GM12864 (cell line): ENCODE measurements at places on chromosomes 1 and 21.

DNA sequence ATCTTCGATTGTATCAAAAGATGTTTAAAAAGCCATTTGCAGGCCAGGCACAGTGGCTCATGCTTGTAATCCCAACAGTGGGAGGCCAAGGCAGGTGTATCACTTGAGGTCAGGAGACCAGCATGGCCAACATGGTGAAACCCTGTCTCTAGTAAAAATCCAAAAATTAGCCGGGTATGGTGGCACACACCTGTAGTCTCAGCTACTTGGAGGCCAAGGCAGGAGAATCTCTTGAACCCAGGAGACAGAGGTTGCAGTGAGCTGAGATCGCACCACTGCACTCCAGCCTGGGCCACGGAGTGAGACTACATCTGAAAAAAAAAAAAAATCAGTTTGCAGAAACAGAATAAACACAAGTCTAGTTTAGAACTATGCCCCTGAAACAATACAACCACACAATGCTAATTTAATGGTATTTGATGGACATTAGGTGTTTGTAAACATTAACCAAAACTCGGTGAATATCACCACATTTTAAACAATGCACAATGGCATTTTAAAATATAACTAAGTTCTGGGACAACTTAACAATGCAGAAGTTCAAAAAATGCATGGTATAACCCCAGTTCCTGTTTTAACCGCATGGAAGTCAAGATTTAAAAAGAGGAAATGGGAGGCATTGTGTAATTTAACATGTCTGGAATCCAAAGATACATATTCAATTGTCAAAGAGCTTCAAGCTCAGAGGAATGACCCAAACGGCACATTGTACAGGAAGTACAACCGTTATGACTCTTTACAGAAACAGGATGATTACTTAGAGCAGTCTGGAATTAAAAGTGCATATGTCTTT lies 7.1 kb upstream of the PTTG1IP start:
- DNase-seq, result no peak

GRCh38 chr1:121519042-121519755 lies 334.4 kb downstream of the SRGAP2C start:
- DNase-seq, result no peak

DNA sequence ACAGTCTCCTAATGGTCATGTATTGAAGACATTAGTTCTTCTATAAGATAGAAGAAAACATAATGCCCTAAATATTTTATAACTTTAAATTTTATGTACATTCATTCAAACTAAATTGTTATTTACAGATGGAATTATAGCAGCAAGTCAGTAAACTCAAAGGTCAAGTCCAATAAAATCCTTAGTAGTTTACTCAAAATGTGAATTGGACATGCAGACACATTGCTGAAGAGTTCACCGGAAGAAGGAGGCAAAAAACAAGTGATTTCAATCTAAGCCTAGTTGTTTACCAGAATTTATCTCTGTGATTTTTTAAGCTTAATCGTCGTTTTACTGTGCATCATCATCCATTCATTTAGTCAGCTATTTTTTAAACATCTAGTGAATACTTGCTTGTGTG lies 149.7 kb downstream of the GREM2 start:
- DNase-seq, result no peak

DNA sequence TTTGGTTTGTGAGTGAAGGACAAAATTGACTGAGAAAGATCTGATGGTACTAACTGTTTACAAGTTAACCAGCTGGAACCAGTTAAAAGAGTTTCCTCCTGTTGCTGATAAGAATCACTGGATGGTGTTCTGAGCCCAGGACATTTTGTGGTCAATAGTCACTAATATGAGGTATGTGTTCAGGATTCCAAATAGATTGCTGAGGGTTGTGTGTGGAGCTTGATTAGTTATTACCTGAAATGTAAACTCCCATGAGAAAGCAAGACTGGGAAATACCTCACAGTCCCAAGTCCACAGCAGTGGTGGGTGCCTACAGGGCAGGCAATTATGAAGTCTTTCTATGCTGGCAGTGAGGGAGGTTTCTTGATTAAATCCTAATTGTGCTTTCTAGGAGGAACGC lies 164.6 kb downstream of the DNM3 start:
- DNase-seq, result no peak

DNA sequence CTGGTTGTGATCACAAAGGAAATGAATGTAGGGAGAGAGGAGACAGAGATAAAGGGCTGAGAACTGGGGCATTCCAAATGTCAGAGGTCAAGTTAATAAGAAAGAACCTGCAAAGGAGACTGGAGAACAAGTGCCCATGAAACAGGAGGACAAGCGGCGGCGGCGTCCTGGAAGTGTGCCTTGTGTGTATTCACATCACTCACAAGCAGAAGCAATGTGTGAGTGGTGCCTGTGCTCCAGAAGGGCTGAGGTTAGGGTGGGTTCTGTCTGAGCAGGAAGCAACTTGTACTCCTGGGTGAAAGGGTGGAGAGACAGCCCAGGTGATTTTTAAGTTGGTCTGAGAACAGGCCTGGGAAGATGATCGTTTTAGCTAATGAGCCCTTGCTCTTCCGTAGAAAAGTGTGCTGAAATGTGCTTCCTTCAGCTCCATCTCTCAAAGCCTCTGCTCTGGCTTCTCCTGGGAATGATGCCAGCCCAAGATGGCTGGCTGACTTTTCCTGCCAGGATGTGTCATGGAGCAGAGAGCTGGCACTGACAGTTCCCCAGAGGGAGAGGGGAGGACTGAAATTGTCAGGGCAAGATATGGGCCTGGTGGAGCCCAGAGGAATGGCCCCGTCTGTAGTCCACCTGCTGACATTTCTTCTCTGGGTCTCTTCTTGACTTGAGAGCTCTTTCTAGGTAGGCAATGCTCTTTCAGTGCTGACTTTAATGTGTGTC lies 25.1 kb upstream of the PLEKHA6 start:
- no peak for DNase-seq
